Activated T-cell treated with anti-CD3 and anti-CD28 coated beads for 4 hours (primary cell): ENCODE measurements at places on chromosomes 1 and 21.
A peak's percentile ranks its signal among the peaks of the same experiment; 100 is the strongest.

DNA sequence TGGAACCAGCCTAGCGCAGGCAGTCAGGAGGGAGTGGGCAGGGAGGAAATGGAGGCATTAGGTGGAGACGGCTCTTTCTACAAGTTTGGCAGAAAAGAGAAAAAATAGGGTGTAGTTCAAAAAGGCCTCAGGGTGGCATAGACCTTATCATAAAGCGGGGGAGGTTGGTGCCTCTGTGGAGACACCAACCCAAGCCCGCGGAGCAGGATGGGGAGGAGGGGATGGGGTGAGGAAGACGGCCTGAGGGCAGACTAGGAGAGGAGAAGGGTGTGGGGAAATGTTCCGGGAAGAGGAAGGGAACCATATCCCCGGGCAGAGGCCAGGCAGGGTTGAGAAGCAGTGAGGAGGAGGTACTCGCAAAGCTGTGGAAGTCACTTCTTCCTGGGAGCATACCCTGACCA, 17.4 kb upstream of the SHE start:
- no peak for DNase-seq

- no peak for DNase-seq
Measured at GRCh38 chr21:42165901-42166300, 53.0 kb upstream of the ABCG1 start.

GRCh38 chr1:104929280-104929679, 1179.6 kb downstream of the AMY1C start:
- no peak for DNase-seq

GRCh38 chr1:183129921-183130690, 56.0 kb upstream of the LAMC2 start:
- no peak for DNase-seq

DNA sequence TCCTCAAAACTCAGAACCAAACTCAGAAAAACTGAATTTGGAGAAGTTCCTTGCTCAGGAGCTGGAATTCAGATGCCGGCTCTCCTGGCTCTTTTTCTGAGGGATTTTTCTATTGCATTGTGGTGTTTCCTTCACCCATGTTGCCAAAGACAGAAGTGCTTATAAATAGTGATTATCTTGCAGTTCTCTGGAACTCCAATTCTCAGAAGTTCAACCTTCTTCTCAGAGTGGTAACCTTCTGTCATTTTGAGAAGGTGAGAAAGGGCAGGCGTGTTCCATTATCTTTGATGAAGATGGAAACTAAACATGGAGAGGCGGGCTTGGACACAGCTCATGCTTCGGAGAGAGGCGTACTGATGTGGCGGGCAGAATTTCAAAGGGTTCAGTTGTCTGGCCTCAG, 12.4 kb upstream of the ETV3 start:
- DNase-seq: no peak

- DNase-seq: no peak
Measured at GRCh38 chr1:166145499-166145898, 21.3 kb downstream of the FAM78B start.

GRCh38 chr1:58155418-58156123, 391.0 kb downstream of the OMA1 start:
- no peak for DNase-seq

GRCh38 chr1:67953301-67953700, 97.1 kb downstream of the DIRAS3 start:
- DNase-seq: no peak

GRCh38 chr1:19042675-19043578, 86.5 kb upstream of the IFFO2 start:
- no peak for DNase-seq

DNA sequence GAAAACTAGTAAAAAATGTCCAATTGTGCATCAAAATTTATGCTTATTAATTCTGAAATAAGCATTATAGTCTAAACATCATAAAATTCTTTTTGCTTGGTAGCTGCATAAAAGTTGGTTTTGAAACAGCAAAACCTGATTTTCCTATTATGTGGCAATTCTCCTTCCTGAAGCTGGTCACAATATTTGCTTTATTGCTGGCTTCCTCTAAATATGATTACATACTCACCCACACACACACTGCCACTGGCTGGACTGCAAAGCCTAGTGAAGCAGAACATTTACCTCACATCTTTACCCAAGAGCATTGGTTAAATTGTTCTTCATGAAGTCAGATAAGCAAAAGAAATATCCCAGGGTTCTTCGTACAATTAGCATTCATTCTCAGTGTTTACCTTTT, 103.0 kb downstream of the NR5A2 start:
- DNase-seq: no peak

DNA sequence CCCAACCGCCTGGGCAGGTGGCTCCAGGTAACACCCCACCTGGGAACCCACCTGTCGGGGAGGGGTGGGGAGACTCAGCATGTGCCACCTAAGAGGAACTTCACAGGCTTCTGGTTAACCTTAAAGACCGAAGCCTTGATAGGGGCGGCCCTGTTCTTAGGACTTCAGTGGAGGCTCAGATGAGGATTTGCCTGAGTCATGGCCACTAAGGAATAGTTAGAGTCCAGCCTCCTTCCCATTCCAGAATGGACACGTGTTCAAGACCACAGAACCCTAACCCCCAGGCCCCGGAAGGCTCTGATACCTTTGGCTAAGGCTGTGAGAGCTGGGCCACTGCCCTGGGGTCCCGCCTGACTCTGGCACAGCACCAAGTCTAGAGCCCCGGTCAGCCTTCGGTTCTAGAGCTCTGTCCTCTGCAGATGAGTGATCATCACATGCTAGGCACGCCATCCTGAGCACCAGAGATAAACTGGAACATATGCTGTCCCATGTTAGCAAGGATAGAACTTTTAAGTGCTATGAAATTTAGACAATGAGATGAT, 20.3 kb downstream of the PADI6 start:
- no peak for DNase-seq

DNA sequence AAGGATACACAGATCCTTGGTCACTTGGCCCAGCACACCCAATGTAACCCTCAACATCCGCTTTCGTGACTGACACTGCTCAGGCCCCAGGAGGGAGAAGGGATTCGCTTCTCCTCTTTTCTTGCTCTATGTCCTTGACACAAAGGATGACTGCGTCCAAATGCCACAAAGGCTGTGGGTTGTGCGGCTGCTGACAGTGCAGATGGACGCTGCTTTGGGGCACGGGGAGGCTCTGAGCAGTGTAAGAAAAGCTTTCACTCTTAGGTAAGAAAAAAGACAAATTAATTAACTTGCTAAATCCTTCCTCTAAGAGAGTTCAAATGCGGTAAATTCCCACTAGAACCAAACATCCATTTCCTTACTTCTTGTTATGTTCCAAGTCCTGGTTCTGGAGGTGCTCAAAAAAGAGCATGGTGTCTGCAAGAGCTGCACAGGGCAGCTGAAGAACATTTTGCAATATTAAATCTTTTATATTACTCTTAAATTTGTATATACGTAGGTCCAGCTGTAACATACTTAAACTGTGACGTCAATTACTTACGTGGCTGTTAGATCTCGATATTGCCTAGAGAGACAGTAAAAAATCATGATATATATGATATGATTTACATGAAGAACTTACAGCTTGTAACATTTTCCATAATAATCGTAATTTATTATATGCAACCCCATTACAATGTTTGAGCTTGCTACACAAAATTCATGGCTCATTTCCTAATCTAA, 19.4 kb upstream of the EPHB2 start:
- DNase-seq: no peak

DNA sequence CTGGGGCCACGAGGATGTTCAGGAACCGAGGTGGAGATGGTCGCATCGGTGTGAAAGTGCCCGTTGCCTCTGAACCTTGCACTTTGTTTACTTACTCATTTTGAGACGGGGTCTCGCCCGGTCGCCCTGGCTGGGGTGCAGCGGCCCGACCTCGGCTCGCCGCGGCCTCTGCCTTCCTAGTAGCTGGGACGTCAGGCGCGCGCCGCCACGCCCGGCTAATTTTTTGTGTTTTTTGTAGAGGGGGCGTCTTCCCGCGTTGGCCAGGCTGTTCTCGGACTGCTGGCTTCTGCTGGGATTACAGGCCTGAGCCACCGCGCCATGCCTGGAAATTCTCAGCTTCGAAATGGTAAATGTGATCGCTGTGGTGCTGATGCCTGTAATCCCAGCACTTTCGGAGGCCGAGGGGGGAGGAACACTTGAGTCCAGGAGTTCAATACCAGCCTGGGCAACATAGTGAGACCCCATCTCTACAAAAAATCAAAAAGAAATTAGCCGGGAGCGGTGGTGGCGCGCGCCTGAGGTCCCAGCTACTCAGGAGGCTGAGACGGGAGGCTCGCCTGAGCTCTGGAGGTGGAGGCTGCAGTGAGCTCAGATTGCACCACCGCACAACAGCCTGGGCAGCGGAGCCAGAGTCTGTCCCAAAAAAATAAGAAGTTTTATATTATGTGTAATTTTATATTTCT, 684 bp upstream of the MRPL20 start:
- DNase-seq: no peak

DNA sequence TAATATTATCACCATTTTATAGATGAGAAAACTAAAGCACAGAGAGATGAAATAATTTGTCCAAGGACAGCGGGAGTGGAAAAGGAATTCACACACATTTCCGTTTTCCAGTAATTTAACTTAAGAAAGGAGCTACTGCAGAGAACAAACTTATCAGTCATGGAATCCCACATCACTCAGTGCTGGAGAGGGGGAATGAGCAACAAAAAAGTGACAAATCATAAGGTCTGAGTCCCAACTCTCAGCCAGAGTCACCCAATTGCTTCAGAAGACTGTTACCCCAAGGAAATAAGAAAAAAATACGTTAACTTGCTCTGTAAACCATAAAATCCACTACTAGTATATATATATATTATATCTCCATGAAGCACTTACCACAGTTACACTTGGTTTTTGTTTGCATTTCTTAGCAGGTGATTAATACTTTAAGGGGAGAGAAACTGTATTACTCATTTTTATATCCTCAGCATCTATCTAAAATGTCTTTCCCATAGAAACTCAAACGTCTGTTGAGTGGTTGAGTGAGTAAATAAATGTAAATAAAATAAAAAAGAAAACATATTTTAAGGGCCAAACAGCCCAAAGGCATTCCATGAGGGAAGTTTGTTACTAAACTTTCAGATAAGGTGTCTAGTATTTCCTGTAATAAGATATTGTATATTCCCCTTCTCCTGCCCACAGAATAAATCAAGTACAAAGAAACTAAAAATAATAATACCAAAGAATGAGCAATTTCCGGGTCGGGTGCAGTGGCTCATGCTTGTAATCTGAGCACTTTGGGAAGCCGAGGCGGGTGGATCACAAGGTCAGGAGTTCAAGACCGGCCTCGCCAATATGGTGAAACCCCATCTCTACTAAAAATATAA, 76.8 kb downstream of the SLC45A1 start:
- no peak for DNase-seq

GRCh38 chr1:96966536-96967138, 245.1 kb downstream of the PTBP2 start:
- peak; percentile 62 for DNase-seq

DNA sequence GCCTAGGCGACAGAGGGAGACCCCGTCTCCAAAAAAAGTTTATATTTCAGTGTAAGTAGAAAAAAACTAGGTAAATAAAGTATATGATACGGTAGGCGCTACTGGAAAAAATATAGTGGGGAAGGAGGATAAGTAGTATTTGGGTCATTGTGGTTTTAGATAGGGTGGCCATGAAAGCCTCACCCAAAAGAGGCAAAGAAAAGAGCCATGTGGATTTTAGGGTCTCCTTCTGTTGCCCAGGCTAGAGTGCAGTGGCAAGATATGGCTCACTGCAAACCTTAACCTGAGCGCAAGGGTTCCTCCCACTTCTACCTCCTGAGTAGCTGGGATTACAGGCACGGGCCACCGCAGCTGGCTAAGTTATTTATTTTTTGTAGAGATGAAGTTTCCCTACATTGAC, 17.1 kb downstream of the LEPR start:
- DNase-seq: no peak

DNA sequence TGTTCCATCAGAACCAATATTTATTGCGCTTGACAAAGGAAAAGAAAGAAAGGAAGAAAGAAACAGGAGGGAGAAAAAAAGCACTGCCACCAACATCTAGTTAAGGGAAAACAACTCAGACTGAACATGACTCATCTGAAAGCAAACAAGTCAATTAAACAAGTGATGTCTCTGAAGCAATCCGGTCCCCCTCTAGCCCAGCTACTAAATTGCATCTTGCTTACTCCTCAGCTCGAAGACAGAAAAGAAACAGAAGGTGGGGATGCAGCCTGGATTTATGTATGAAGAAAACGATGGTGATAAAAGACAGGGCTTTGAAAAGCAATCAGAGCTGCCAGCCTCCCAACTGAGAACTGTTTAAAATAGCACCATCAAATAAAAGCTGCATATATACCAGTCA, 188.2 kb downstream of the OMA1 start:
- no peak for DNase-seq

- DNase-seq: no peak
Measured at GRCh38 chr1:114720492-114720891, 3.9 kb upstream of the NRAS start.

GRCh38 chr1:200512191-200512590, 102.4 kb upstream of the ZNF281 start:
- no peak for DNase-seq

DNA sequence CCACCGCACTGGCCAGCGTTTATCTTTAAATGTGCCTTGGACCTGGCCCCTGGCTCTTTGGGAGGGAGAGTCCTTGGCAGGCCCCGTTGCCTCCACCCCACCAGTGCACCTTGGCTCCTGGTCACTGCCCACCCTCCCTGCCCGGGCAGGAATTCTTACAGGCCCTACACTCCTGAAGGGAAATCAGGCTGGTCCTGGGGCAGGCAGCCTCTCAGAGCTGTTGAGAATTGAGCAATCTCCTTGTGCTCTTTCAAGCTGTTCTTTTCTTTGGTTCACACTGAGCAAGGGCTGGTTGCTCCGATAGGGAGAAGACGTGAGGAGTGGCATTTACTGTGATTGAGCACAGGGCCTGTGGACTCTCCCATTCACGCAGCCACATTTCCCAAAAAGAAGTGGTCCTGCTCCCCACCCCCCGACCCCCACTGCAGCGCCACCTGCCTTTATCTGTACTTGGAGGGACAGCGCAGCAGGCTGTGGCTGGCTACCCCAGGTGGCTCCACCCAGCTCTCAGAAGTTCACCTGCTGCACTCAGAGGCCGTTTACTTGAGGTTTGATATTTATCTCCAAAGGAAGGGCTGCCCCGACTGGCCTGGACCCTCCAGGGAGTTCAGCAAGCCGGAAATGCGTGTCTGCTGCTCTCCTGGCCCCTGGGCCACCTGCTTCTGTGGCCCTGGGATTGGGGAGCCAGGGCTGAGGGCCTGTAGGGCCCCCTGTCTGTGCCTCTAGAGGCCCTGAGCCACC, 47.8 kb downstream of the SKI start:
- DNase-seq: no peak

GRCh38 chr1:67743072-67743725, 58.2 kb downstream of the GADD45A start:
- DNase-seq: no peak

DNA sequence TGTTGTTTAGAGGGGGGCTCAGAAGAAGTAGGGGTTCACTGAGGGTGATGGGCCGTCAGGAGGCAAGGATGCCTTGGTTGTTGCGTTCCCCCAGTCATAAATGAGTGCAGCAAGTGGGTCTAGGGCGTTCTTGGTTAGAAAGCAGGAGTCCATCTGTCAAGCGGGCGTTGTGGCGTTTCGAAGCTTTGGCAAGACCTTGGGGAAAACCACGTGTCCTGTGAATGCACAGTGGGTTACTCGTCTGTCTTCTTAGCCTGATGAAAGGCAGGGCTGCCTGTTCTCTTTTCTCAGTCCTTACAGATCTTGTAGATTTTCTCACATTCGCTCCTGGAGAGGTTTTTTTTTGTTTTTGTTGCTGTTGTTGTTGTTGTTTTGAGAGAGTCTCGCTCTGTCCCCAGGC, 6.3 kb upstream of the ZNF496 start:
- no peak for DNase-seq
